ENCODE measurements at places on chromosomes 2 and 18. TPM values are rescaled to one million over a fixed set of nuclear protein-coding genes. Genes with fewer than 3 reads are reported as not detected.

Gene SLC11A1
- total RNA-seq, result 0.32 TPM

Gene PRKAG3
- not detected for total RNA-seq

Gene KCNG2
- total RNA-seq, result not detected

Gene TRIM43
- total RNA-seq, result not detected

Gene KRTCAP3
- 4.8 TPM for total RNA-seq

Gene HTR2B
- total RNA-seq, result not detected

Gene CNGA3
- not detected for total RNA-seq

Gene TOGARAM2
- 6.4 TPM for total RNA-seq

Gene STAT4
- total RNA-seq, result 95.0 TPM

Gene DQX1
- total RNA-seq, result 0.56 TPM

Gene FAM237A
- not detected for total RNA-seq

Gene CSRNP3
- not detected for total RNA-seq

Gene SMYD1
- total RNA-seq, result not detected

Gene SCG2
- total RNA-seq, result not detected

Gene MYO5B
- 0.27 TPM for total RNA-seq

Gene LIPG
- total RNA-seq, result not detected

Gene ALK
- not detected for total RNA-seq

Gene LOXHD1
- total RNA-seq, result 0.05 TPM

Gene TEX44
- total RNA-seq, result not detected

Gene NAT8
- total RNA-seq, result not detected

Gene LAMA1
- not detected for total RNA-seq

Gene SERPINB4
- not detected for total RNA-seq

Gene OTOF
- 14.4 TPM for total RNA-seq

Gene CD8B2
- total RNA-seq, result 0.15 TPM

Gene MYO3B
- 0.78 TPM for total RNA-seq

Gene SUMO1
- total RNA-seq, result 105 TPM

Gene C2orf66
- total RNA-seq, result 1.8 TPM

Gene MOGAT1
- not detected for total RNA-seq

Gene IKZF2
- 2.6 TPM for total RNA-seq

Gene CYBRD1
- 0.96 TPM for total RNA-seq

Gene RUFY4
- 3.3 TPM for total RNA-seq

Gene HTRA2
- total RNA-seq, result 60.0 TPM

Gene LPIN1
- total RNA-seq, result 81.1 TPM

Gene GKN1
- not detected for total RNA-seq

Gene SULT1C2
- total RNA-seq, result not detected

Gene RIT2
- not detected for total RNA-seq

Gene REG3A
- total RNA-seq, result not detected

Gene IL18R1
- 83.8 TPM for total RNA-seq

Gene GREB1L
- not detected for total RNA-seq

Gene ACOXL
- 1.2 TPM for total RNA-seq

Gene SCYGR4
- not detected for total RNA-seq

Gene SERPINE2
- 19.4 TPM for total RNA-seq

Gene ASB3
- 21.0 TPM for total RNA-seq

Gene DPP10
- not detected for total RNA-seq

Gene CPS1
- 0.34 TPM for total RNA-seq

Gene BMP10
- total RNA-seq, result 0.27 TPM

Gene AQP12A
- total RNA-seq, result not detected
